ENCODE measurements at places on chromosomes 2 and 18. TPM values are rescaled to one million over a fixed set of nuclear protein-coding genes. Genes with fewer than 3 reads are reported as not detected.

ARHGEF33 gene
- 1.1 TPM for total RNA-seq

RAB12 gene
- total RNA-seq, result 37.5 TPM

TRIM43 gene
- total RNA-seq, result not detected

TFPI gene
- total RNA-seq, result 30.2 TPM

HAAO gene
- not detected for total RNA-seq

CD8A gene
- not detected for total RNA-seq

REG1A gene
- total RNA-seq, result not detected

TRAK2 gene
- 58.5 TPM for total RNA-seq

DNA sequence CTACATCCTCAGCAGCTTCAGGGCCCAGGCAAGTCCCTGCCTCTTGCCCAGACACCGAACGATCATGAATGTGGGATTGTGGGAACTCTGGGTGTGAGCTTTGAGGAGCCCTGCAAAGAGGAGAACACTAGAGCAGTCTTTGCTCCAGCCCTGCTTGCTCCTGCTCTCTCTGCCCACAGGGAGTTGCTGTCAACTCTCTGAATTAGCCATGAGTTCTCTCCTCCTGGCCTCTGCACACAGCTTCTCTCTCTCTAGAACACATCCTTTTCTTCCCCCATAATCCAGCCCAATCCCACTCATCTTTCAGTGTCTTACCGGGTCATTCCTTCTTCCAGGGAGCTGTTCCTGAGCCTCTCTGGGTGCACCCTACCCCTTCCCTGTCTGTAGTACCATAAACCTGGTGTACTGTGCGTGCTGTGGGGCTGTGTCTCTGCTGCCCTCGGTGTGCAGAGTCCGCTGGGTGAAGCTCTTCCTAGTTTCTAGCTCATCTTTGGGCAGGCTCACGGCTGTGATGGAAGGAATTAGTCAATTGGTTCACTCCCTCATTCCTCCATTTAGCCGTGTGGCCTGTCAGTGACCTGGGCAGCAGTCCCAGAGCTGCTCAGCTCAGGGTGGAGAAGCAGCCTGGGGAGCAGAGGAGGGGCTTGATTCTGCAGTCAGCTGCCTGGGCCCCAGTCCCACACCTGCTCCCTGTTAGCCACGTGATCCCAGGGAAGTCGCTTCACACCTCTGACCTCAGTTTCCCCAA lies 132.9 kb upstream of the HDAC4 start:
- no peak for DNase-seq

GRCh38 chr18:68172842-68173549 lies 541.9 kb downstream of the TMX3 start:
- DNase-seq, result no peak

- DNase-seq, result peak; percentile 59
These were observed 79.9 kb upstream of the OTOS start for GRCh38 chr2:240220371-240220770.

DNA sequence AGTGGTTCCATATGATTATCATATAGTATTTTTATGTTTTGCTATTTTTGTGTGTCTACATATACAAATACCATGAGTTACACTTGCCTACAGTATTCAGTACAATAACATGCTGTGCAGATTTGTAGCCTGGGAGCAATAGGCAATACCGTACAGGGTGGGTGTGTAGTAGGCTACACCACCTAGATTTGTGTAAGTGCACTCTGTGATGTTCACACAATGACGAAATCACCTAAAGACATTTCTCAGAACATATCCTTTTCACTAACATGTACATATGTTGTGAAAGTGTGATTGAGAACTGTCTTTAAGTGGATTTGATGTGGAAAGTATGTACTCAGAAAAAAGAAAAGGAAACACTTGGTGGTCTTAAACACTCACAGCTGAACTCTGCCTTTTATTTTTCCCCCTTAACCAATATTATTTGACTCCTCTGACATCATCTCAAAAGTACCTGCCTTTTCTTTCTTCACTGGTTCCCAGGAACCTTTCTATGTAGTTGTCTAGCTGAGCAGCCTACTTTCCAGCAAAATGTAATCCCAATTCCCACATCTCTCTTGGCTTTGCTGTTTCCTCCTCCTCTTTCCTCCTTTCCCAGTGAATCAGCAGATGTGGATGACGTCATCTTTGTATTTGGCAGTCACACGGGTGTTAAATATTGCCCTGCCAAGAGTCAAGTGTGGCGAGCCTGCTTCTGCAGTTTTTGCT lies 47.7 kb downstream of the OSBPL6 start:
- DNase-seq, result peak; percentile 87

DNA sequence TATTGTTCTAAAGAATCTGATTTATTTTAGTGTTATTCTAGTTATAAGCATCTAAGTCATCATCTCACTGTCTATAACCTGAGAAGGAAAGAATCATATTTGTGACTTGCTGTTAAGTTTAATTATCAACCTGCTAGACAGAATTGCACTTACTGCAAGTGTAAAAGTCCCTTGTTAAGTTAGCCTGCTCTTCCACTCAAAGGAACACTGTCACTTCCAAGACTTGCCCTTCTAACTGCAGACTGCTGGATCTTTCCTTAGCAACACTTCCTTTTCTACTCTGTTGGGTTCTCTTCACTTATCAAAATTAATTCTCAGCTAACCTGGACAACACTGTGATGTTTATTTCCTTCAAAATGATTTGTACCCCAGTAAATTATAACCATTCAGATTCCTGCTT lies 323.2 kb upstream of the TFPI start:
- DNase-seq, result no peak

GRCh38 chr2:207412787-207413310 lies 116.9 kb upstream of the CREB1 start:
- no peak for DNase-seq

DNA sequence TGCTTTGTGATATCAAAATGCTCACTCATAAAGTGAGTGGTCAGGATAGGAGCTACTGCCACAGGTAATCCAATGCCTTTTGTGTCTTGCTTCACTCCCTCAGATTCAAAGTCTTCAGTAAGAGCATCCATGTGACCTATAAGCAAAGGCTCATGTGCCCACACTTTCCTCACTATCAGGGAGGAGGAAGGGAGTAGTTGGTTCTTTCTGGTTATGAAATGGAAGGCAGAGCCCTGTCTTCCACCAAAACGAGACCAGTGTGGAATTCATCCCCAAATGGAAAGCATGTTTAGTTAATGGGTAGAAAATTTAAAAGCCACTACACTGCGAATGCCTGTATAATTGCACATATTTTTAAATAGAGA lies 25.8 kb downstream of the IL1F10 start:
- DNase-seq, result no peak

DNA sequence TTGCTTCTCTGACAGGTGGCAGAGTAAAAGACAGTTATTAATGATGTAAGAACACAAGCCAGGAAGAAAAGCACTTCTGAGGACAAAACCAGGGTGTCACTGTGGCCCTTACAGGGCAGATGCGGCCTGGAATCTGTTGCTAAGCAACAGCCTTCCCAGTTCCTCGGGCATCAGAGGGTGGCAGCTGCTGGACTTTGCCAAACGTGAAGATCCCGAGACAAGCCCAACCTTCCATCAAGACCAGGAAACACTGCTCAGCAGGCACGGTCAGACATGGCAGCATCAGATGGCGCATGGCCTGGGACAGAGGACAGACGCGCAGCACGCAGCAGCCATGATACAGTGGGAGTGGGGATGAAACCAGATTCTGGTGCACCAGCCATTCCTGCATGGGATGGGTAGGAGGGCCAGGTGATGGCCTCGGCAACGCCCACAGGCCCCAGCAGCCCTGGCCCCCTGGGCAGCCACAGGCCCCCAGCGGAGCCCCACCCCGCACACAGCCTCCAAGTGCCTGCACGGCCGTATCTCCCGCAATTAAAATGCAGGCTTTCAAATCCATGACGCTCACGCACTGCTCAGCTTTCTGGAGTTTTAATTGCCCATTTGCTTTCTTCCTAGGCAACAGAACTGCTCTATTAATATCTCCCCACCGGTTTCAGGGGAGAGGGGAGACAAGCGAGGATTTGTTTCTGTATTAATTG lies 89.0 kb downstream of the EIPR1 start:
- DNase-seq, result no peak

GRCh38 chr2:51071191-51071590 lies 39.3 kb upstream of the NRXN1 start:
- no peak for DNase-seq

DNA sequence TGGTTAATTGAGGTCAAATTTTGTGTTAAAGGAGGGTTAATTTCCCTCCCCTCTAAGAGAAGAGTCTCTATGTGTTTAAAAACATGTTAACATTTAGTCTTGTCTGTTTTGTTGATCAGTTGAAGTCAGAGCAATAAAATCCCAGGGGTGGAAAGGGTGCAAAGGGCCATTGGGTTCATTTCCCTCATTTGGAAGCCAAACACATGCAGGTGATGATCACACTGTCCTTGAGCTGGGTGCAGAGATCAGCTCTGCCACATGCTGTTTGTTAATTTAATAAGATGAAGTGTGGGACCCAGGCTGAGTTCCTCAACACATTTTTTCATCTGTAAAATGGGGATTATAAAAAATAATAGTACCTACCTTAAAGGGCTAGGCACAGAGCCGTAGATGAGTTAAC lies 260.9 kb downstream of the LPIN1 start:
- DNase-seq, result no peak

- DNase-seq, result no peak
These were observed 28.1 kb downstream of the TMEM163 start for GRCh38 chr2:134690629-134691215.

DNA sequence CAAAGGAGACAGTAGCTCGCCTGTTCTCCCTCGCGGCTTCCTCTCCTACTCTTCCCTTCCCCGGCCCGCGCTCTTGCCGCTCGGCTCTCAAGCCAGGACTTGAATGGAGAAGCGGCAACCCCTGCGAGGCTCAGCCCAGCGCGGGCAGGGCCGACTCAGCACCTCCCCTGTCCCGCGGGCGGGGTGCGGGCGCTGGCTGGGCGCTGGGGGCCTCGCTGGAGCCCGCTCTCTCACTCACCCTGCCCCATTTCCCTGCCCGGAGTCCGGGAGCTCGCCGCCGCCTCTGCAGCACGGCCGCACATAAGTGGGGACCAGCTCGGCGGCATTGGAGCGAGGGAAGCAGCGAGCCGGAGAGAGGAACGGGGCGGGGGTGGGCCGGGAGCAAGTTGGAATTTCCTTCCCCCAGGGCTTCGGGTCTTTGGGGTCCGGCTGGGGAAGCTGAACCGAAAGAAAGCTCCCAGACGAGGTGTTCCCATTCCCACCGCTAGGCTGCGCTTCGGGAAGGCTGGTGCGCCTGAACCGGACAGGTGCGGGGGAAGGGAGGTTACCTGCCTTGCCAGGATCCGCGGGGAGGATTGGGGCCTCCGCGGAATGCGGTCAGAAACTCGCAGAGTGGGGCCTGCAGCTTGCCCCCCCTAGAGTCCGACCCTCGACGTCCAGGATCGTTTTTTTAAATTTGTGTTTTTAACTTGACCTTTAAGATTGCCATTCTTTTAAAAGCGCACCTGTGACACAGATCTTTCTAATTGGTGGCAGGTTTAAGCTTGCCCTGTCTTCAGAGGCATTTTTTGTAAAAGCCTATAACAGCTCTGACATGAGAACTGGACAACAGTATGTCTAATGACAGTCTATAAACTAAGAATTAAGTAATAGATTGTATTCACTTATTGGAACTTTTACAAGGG lies at the start of gene COBLL1:
TSS of gene COBLL1 (minus strand) at position 105 of the 905 bp plus-strand sequence. CDS start 627 bp downstream, outside the sequence.
- peak; percentile 47 for DNase-seq

DNA sequence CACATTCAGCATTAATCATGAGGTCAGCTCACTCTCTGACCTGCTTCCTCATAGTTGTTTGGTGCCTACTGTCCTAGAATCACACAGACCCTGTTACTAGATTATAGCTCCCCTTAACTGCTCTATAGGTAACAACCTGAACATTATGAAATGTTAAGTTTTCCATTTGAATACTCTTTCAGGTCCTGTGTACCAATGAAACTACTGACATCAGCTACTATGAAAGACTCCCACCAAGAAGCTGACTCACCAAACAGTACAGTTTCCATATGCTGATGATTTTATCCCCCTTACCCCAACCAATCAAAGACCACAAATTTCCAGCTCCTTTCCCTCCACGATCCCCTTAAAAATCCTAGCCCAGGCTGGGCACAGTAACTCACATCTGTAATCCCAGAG lies 56.3 kb downstream of the SRBD1 start:
- DNase-seq, result peak; percentile 10

GRCh38 chr2:238821391-238821790 lies 26.5 kb upstream of the TWIST2 start:
- peak; percentile 35 for DNase-seq

- peak; percentile 47 for DNase-seq
These were observed 10.7 kb downstream of the RPL31 start for GRCh38 chr2:101012706-101013181.

GRCh38 chr2:45919711-45920111 lies 268.2 kb downstream of the PRKCE start:
- no peak for DNase-seq

- no peak for DNase-seq
These were observed 1584.3 kb upstream of the ACVR2A start for GRCh38 chr2:146260551-146260950.

Data from HFFc6 (cell line).